ENCODE measurements at places on chromosomes 16 and 17.

GRCh38 chr16:28497861-28498599, 3.6 kb downstream of the APOBR start:
- DNase-seq = no peak

- DNase-seq = no peak
Measured at GRCh38 chr16:61587526-61587925, 448.7 kb downstream of the CDH8 start.

DNA sequence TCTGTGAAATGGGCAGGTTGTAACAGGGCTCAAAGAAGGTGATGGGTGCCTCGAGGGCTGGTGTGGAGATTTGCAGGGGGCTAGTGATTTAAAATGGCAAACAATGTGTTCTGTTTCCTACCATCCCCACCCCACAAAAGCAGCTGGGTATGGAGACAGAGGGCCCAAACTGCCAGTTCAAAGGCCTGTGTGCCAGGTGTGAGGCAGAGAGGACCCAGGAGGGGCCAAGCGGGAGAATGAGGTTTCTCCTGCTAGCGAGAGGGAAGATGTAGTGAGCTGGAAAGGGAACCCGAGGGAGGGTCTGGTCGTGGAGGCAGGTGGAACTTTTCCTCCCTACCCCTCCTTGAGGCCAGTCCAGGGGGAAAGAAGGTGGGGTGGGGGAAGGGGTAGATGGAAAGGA, 39.4 kb downstream of the LAT start:
- no peak for DNase-seq

DNA sequence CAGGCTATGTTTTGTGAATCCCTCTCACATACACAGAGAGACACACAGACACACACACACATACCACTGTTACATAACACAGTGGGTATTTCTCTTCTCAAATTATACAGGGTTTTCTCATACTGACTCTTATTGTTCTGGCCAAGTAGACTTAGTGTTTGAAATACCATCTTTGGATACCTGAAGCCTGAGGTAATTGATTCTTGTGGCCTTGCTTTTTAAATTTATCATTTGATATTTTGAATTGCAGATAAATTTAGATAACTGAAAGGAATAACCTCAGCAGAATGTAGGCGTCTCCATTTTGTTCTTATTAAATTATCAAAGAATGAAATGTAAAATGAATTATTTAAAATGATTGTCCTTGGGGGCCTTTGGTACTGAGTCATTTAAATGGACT, 223.8 kb downstream of the LGALS9B start:
- DNase-seq = no peak

DNA sequence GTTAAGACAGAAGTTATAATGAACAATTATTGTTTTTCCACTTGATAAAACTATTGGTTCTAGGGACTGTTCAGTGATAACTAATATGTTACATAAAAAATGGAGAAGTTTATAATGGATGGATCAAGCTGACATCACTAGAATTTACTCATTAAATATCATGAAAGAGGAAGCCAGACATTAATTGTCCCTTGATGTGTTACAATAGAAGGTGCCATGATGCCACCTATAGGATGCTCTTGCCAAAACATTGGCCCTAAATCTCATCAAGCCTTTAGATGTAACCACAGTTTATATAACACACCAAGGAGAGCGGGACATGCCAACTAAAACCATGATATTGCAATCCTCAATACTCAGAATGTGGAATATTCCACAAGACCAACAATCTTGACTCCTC, 147.9 kb upstream of the MON1B start:
- DNase-seq = no peak

DNA sequence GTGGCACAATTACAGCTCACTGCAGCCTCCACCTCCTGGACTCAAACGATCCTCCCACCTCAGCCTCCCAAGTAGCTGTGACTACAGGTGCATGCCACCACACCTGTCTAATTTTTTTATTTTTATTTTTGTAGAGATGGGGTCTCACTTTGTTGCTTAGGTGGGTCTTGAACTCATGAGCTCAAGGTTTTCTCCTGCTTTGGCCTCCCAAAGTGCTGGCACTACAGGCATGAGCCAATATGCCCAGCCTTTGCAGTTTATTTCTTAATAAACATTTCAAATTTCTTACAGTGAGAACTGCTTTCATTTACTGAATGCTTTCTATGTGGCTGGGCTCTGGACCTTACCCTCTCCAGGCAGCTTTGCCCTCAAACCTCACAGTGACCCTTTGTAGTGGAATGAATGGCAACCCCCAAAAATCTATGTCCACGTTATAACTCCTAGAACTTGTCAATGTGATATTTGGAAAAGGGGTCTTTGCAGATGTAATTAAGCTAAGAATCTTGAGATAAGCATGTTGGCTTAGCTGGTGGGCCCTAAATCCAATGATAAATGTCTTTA, 1.6 kb upstream of the TNP2 start:
- no peak for DNase-seq

DNA sequence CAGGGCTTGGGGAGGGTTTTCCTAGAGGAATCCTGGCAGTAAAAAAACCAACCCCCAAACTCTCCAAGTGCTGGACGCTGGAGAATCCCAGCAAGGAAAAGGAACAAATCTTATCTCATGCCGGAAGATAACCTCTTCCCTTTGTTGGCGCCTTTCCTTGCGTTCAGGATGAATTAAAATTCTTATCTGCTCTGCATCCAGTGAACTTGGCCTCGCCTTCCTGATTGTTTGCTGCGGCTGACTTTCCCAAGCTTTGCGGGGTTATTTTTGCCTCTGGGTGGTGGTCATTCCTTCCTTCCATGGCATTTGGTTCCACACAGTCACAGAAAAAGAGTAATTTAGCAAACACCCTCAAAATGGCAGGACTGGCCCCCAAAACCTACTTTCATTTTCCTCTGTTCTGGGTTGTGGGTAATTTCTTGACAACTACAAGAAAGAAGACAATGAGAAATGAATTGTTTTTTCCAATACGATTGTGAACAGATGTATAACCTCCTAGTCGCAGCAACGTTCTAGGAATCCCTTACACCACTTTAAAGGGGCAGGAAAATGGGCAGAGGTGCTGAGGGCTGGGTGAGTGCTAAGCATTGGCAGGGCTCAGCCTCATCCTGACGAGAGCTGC, 77.8 kb downstream of the MRC2 start:
- DNase-seq = no peak

DNA sequence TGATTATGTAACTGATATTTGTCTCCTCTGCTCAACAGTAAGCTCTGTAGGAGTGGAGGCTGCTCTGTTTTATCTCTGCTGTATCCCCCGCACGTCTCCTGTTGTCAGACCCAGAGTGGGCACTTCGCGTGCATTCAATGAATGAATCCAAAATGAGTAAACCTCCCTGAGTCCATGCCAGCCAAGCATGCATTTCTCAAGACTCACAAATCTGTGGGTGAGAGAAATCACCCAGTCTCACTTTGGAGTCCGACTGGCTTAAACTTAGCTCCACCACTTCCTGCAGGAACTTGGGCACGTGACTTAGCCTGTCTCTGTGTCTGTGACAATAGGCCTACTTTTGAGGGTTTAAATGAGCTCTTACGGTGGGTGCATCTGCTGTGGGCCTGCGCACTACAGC, 3.7 kb downstream of the PNPO start:
- DNase-seq = no peak

GRCh38 chr17:72576289-72576759, 455.5 kb downstream of the SOX9 start:
- DNase-seq = no peak

DNA sequence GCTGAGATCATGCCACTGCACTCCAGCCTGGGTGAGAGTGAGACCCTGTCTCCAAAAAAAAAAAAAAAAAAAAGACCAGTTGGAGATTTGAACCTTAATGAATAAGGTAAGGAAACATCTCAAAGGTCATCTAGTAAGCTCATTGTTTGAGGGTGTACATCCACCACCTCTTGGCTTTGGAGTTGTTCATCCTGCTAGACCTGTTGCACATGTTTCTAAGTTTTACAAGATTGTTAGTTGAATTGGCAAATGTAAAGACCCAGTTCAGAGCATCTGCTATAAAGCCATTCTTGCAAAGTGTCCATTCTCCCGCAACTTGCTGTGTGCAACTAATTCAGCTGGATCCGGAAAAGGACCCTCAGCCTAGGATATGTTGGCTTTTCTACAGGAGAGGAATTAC, 1.5 kb downstream of the PSMD7 start:
- no peak for DNase-seq

DNA sequence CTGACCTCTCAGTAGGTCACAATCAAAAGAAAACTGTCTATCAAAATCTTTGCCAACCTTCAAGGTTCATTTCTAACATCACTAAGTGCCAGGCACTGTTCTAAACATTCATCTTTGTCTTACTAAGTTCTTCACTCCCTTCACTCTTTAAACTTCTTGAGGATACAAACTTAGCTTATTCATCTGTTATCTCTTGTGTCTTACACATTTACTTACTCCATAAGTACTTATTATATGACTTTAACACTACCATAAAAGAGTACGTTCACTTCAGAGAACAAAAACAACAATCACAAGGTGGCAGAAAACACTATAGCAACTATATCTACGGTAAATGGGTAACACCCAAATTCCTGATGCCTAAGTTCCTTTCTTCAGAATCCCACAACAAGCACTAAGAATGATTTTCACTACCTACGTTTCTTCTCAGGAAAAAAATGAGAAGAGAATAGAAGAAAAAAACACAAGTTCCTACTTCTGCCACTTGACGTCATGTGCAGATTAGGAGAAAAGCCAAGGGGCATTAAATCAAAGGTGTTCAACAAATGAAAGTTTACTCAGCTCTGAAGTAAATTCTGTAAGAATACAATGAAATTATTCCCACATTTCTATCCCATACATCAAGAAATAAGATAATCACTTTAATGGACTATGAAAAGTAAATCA, 29.2 kb downstream of the KANSL1 start:
- DNase-seq = no peak

DNA sequence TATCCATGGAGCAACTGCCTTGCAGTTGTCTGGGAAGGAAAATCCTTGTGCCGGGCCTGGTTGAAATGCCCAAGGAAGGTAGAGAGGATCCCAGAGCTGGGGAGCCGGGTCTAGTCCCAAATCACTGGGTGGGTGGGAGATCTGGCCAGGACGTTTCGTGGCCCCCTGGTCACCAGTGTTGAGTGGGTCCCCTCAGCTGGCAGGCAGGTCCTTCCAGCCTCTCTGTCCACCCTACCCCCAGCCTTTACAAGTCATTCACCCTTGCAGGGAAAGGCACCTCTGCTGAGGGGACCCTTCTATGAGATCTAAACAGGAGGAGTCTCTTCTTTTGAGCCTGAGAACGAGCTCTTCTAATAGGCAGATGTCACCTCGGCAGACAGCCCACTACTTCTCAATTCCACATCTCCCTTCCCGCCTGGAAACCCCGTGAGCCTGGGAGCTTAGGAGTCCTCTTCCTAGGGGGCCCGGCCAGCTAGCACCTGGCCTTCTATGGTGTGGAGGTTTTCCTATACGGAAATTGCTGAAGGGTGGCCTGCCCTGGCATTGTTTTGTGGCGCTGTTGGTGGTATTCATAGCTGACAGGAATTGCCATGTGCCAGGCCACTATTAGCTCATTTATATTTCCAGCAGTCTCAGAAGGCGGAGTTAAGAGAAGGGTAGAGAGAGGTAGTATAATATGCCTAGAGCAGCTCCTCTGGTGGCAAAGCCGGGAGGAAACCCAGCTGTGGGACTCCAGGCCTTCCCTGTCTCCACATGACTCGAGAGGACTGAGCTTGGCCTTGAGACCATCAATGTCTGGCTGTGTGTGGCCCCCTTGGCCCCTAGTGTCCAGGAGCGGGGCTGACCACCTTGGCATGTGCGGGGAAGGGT, 13.3 kb downstream of the MPRIP start:
- no peak for DNase-seq

GRCh38 chr16:68660359-68660795, 15.3 kb downstream of the CDH3 start:
- DNase-seq = no peak

- DNase-seq = no peak
Measured at GRCh38 chr17:27539794-27540317, 83.6 kb downstream of the KSR1 start.

- DNase-seq = peak; percentile 86
Measured at GRCh38 chr16:27315333-27316037, 1.7 kb downstream of the IL4R start.

- no peak for DNase-seq
Measured at GRCh38 chr17:48148854-48149786, 41.6 kb downstream of the SNX11 start.

DNA sequence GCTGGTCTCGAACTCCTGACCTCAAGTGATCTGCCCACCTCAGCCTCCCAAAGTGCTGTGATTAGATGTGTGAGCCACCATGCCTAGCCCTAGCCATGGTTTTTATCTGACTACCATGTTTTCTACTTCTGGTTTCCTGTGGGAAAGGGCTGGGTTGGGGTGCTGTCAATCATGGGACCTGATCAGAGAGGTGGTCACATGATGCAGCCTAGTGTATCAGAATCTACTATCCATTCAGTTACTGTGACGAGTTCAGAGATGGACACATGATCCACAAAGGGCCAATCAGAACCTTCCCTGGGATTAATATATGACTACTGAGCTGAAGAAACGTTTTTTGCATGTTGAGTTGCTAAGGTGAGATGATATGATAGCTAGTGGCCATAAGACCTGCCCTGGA, 59.1 kb downstream of the ABCC6 start:
- DNase-seq = no peak

DNA sequence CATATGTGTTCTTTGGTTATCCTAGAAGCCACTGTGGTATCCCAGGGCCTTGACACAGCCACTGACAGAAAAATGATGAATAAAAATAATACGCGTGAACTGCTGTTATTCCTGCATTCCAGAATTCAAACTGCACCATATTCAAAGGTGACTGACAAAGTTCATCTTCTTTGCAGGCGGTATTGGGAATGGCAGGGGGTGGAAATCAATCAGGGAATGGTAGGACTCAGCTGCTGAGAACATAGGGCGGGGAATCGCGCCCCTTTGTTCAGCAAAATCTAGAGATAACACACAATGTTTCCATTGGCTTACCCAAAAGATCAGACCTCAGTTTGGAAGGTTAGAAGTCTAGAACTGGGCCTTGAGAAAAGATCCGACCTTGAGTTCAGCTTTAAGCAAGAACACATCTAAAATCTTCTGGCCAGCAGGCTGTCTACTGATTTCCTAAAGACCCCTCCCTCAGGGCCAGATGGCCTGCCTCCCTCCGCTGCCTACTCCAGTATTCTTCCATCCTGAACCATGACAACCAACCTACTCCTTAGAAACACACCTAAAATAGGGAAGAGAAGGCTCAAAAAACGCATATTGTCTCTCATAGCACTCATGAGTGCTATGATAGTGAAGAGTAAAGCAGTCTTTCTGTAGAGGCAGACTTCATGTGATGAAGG, 34.1 kb downstream of the CDK5R1 start:
- no peak for DNase-seq

- no peak for DNase-seq
Measured at GRCh38 chr16:14289692-14290340, 218.7 kb downstream of the MRTFB start.
